ENCODE measurements at places on chromosomes 16 and 17. TPM values are rescaled to one million over a fixed set of nuclear protein-coding genes. Genes with fewer than 3 reads are reported as not detected.

GRCh38 chr16:76777721-76778465 is 413.1 kb upstream of the MON1B start:
- H3K27me3 ChIP-seq = no peaks in the 10 kb centered on the region
- no peak overlapping the region for H3K4me3 ChIP-seq
- no peaks in the 10 kb centered on the region for H3K4me1 ChIP-seq
- peaks cover 4% of the 10 kb centered on the region for H3K36me3 ChIP-seq
- no peak overlapping the region for H3K27ac ChIP-seq
- DNase-seq = no peak

- H3K4me1 ChIP-seq = peaks cover 52% of the 10 kb centered on the region
- H3K27me3 ChIP-seq = no peaks in the 10 kb centered on the region
- H3K4me3 ChIP-seq = peak within 1 kb of the TSS; percentile 79
Measured at GRCh38 chr16:2520097-2520783, at the start of gene AMDHD2. AMDHD2 (plus strand) TSS chr16:2520371; CDS start chr16:2520459, 88 bp downstream.

GRCh38 chr16:84332975-84333684 is 35.2 kb upstream of the ATP2C2 start:
- no peak overlapping the region for H3K4me3 ChIP-seq
- H3K27me3 ChIP-seq = peaks cover 5% of the 10 kb centered on the region
- H3K4me1 ChIP-seq = no peaks in the 10 kb centered on the region
- no peak overlapping the region for H3K27ac ChIP-seq

DNA sequence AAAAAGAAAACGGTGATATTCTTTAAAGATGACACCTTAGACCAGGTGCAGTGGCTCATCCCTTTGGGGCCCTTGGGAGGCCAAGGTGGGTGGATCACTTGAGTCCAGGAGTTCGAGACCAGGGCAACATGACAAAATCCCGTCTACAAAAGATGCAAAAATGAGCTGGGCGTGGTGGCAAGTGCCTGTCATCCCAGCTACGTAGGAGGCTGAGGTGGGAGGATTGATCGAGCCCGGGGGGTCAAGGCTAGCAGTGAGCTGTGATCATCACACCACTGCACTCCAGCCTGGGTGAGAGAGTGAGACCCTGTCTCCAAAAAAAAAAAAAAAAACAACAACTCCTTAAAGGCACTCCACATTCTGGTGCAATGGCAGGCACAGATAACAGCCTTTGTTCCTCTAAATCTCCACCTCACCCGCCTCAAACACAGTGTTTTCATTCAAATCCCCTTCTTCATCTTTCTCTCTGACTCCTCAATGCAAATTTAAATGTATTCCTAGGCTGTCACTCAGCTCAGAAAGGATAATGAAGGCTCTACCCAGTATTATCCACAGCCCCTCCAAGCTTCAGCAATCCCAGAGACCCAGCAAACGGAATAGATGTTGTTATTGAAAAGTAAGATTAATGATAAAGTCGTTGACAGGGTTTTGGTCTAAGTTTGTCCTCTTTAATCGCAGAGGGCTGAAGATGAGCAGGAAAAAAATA is 56.2 kb upstream of the CACNG5 start:
- H3K36me3 ChIP-seq = no peaks in the 10 kb centered on the region
- H3K4me1 ChIP-seq = no peaks in the 10 kb centered on the region
- H3K27ac ChIP-seq = no peak overlapping the region

The CCL16 gene
- total RNA-seq = not detected

The TP53TG3C gene
- total RNA-seq = not detected

DNA sequence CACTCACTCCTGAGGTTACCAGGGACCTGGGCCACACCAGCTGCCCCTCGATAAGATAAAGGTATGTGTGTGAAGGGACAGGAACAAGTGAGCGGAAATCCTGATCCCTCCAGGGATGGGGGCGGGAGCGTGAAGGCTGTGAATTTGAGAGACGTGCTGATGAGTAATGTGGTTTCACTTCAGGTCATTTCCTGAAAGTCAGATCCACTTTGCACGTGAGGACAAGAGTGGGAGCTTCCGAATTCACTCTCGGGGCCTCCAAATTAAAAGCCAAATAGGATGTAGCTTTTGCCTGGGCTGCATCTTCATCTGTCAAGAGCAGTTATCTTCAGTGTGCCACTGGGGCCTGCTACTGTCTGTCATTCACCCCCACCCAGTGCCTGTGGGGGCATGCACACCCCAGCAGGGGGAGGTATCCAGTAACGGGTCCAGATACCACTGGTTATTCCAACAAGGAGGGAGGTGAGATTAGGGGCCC is 87.4 kb upstream of the LHX1 start:
- H3K4me3 ChIP-seq = peak overlapping the region; percentile 58
- peaks cover 24% of the 10 kb centered on the region for H3K27me3 ChIP-seq
- H3K4me1 ChIP-seq = peaks cover 4% of the 10 kb centered on the region
- no peak overlapping the region for H3K27ac ChIP-seq
- no peaks in the 10 kb centered on the region for H3K36me3 ChIP-seq

GRCh38 chr17:32496395-32497073 is 9.7 kb downstream of the CDK5R1 start:
- H3K27me3 ChIP-seq = no peaks in the 10 kb centered on the region
- no peak overlapping the region for H3K27ac ChIP-seq
- H3K4me1 ChIP-seq = peaks cover 19% of the 10 kb centered on the region
- H3K4me3 ChIP-seq = no peak overlapping the region

The CFAP97D1 gene
- not detected for total RNA-seq

GRCh38 chr16:72853575-72854266 is 194.2 kb downstream of the ZFHX3 start:
- no peak overlapping the region for H3K27ac ChIP-seq
- H3K4me3 ChIP-seq = no peak overlapping the region
- DNase-seq = no peak
- peaks cover 9% of the 10 kb centered on the region for H3K4me1 ChIP-seq
- no peaks in the 10 kb centered on the region for H3K27me3 ChIP-seq

DNA sequence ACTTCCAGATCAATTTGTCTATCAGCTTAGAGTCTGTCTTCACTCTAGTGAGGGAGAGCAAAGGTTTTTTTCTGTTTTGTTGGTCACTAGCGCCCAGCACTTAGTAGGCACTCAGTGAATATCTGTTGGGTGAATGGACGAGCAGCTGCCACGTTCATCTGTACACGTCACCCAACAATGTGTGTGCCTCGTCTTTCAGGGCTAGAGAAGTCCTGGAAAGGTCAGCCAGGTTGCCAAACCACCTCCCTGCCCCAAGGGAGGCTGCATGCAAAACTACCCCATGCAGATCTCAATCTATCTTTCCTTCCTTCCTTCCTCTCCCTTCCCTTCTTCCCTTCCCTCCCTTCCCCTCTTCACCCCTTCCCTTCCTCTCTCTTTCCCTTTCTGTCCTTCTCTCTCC is 340.9 kb downstream of the SOX9 start:
- H3K4me3 ChIP-seq = no peak overlapping the region
- H3K4me1 ChIP-seq = no peaks in the 10 kb centered on the region
- H3K36me3 ChIP-seq = no peaks in the 10 kb centered on the region

DNA sequence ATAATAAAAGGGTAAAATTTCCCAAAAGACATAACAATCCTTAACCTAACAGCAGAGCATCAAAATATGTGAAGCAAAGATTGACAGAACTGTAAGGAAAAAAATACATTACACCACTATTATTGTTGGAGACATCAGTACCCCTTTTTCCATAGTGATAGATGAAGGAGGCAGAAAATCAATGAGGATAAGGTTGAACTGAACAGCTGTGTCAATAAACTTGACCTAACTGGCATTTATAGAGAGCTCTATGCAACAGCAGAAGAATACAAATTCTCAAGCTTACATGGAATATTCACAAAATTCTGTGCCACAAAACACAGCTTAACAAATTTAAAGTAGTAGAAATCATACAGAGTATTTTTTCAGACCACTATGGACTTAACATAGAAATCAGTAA is 195.0 kb upstream of the ELAC2 start:
- no peaks in the 10 kb centered on the region for H3K36me3 ChIP-seq
- H3K4me1 ChIP-seq = no peaks in the 10 kb centered on the region
- no peaks in the 10 kb centered on the region for H3K27me3 ChIP-seq
- DNase-seq = no peak
- no peak overlapping the region for H3K4me3 ChIP-seq

- no peak for DNase-seq
- H3K27ac ChIP-seq = no peak overlapping the region
- no peak overlapping the region for H3K4me3 ChIP-seq
- H3K36me3 ChIP-seq = no peaks in the 10 kb centered on the region
Measured at GRCh38 chr16:56777001-56777400, 47.1 kb downstream of the NUP93 start.

The GSG1L gene
- total RNA-seq = not detected

The ACAP1 gene
- 240 TPM for total RNA-seq

- peaks cover 17% of the 10 kb centered on the region for H3K4me1 ChIP-seq
- H3K27ac ChIP-seq = peak overlapping the region; percentile 61
- H3K4me3 ChIP-seq = no peak overlapping the region
- H3K27me3 ChIP-seq = no peaks in the 10 kb centered on the region
- H3K36me3 ChIP-seq = no peaks in the 10 kb centered on the region
- DNase-seq = no peak
Measured at GRCh38 chr17:14557480-14557879, 256.6 kb downstream of the HS3ST3B1 start.

GRCh38 chr16:56710181-56710737 is 19.7 kb upstream of the NUP93 start:
- no peak overlapping the region for H3K4me3 ChIP-seq
- no peaks in the 10 kb centered on the region for H3K27me3 ChIP-seq
- H3K4me1 ChIP-seq = peaks cover 5% of the 10 kb centered on the region
- no peak for DNase-seq
- no peak overlapping the region for H3K27ac ChIP-seq
